Activated T-helper 2 cell treated with anti-CD3 and anti-CD28 coated beads, Interferon-gamma antibody, Interleukin-2, Interleukin-4, amounts not matched to agents 10 μg/mL and 5 μg/mL and 100 μg/mL, durations not matched to agents 14 hours and 24 hours and 36 hours (primary cell): ENCODE measurements at places on chromosomes 4 and X. TPM values are rescaled to one million over a fixed set of nuclear protein-coding genes. Genes with fewer than 3 reads are reported as not detected.
A peak's percentile ranks its signal among the peaks of the same experiment; 100 is the strongest.

DNA sequence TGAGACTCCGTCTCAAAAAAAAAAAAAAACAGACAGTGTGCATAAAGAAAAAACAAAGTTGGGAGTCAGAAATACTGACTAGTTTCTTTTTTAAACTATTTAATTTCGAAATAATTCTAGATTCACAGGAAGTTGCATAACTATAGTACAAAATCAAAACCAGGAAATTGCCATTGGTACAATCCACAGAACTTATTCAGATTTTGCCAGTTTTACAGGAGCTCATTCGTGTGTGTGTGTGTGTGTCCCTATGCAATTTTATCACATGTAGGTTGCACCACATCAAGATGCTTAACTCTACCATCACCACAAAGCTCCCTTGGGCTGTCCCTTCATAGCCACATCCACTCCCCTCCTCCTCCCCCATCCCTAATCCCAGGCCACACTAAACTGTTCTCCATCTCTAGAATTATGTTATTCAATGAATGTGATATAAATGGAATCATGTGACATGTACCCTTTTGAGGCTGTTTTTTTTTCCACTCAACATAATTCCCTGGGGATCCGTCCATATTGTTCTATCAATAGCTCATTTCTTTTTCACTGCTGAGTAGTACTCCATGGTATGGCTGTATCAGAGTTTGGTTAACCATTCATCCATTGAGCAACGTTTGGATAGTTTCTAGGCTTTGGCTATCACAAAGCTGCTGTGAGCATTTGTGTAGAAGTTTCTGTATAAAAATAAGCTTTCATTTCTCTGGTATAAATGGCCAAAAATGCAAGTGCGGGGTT, 16.3 kb upstream of the DDX3X start:
- H3K4me3 ChIP-seq = no peak overlapping the region
- H3K27me3 ChIP-seq = no peaks in the 10 kb centered on the region
- no peaks in the 10 kb centered on the region for H3K36me3 ChIP-seq
- H3K4me1 ChIP-seq = no peaks in the 10 kb centered on the region

The FREM3 gene
- total RNA-seq = not detected in 2 replicates

The CPE gene
- 0.18 and 0.30 TPM in 2 replicates for total RNA-seq

- no peaks in the 10 kb centered on the region for H3K27me3 ChIP-seq
- no peak overlapping the region for H3K27ac ChIP-seq
- H3K4me1 ChIP-seq = no peaks in the 10 kb centered on the region
- no peak for DNase-seq
- H3K4me3 ChIP-seq = no peak overlapping the region
Measured at GRCh38 chrX:113726009-113726408, 857.9 kb upstream of the HTR2C start.

GRCh38 chr4:4853371-4853823, 6.1 kb upstream of the MSX1 start:
- H3K36me3 ChIP-seq = no peaks in the 10 kb centered on the region
- peak overlapping the region; percentile 33 for H3K4me3 ChIP-seq
- no peak overlapping the region for H3K27ac ChIP-seq
- DNase-seq = no peak

DNA sequence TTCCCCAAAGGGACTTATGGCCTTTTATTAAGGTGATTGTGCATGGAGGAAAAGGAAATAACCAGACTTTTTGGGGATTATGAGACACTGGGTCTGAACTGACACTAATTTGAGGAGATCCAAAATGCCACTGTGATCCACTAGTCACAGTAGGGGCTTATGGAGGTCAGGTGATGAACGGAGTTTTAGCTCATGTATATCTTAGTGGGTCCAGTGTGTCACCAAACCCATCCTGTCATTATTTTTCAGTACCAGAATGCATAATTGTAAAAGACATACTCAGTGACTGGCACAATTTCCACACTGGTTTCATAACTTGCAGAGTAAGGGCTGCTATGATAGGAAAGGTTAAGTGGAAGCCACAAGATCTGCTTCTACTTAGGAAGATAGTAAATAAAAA, 131.3 kb downstream of the RTL3 start:
- H3K4me3 ChIP-seq = no peak overlapping the region
- no peak for DNase-seq
- H3K27me3 ChIP-seq = no peaks in the 10 kb centered on the region
- peaks cover 42% of the 10 kb centered on the region for H3K4me1 ChIP-seq
- H3K27ac ChIP-seq = peak overlapping the region; percentile 85

DNA sequence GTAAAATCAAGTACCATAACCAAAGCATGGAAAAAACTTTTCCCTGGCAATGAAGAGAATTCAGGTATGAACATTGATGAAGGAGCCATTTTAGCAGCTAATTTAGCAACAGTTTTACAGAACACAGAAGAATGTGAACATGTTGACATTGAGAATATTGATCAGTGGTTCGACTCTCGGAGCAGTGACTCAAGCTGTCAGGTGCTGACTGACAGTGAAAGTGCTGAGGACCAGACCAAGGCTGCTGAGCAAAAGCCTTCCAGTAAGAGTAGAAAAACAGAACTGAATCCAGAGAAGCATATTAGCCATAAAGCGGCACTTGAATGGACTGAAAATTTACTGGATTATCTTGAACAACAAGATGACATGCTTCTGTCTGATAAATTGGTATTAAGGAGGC, 2.8 kb downstream of the TIGD2 start:
- peaks cover 14% of the 10 kb centered on the region for H3K27me3 ChIP-seq
- no peak overlapping the region for H3K27ac ChIP-seq
- DNase-seq = no peak
- H3K4me1 ChIP-seq = peaks cover 17% of the 10 kb centered on the region
- H3K36me3 ChIP-seq = peaks cover 21% of the 10 kb centered on the region

DNA sequence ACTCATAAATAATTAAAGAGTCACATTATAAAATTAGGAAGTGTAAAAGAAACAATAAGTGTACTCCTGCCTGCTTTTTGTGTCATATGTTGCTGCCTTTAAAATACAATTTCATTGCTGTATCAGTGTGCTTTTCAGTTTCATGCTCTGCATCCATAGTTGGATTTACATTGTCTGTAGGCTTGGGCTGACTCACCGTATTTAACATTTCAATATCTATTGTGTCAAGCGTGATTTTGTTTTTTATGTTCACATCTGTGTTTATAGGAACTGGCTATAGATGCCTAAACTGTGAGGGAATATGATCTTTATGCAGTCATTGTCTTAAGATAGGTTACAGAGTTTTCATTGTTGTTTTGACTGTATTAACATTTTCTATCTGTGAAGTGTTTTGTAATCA, 18.1 kb downstream of the CCSER1 start:
- DNase-seq = no peak
- no peak overlapping the region for H3K4me3 ChIP-seq
- H3K36me3 ChIP-seq = no peaks in the 10 kb centered on the region
- H3K4me1 ChIP-seq = no peaks in the 10 kb centered on the region
- no peaks in the 10 kb centered on the region for H3K27me3 ChIP-seq

The PDLIM3 gene
- total RNA-seq = 2.5 and 3.2 TPM in 2 replicates

DNA sequence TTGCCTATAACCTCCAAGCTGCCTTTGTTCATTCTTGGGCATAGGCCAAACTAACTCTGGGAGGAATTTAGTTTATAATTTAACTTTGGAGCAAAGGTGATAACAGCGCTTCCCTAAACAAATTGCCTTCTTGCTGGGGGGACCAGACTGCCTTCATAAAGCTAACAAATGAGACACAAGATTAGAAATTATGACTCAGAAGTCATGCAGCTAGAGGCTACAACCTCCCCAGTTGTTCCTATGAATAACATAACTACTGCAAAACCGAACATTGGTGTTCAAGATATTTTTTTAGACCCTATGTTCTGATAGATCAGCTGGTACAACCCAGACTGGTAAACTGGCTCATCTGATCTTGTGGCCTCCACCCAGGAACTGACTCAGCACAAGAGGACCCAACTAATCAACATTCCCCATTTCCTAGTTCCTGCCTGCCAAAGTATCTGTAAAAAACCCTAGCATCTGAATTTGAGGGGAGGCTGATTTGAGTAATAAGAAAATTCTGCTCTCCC, 22.0 kb upstream of the TMPRSS11B start:
- H3K4me1 ChIP-seq = peaks cover 18% of the 10 kb centered on the region
- H3K36me3 ChIP-seq = no peaks in the 10 kb centered on the region
- no peaks in the 10 kb centered on the region for H3K27me3 ChIP-seq
- H3K27ac ChIP-seq = no peak overlapping the region
- no peak overlapping the region for H3K4me3 ChIP-seq
- no peak for DNase-seq

DNA sequence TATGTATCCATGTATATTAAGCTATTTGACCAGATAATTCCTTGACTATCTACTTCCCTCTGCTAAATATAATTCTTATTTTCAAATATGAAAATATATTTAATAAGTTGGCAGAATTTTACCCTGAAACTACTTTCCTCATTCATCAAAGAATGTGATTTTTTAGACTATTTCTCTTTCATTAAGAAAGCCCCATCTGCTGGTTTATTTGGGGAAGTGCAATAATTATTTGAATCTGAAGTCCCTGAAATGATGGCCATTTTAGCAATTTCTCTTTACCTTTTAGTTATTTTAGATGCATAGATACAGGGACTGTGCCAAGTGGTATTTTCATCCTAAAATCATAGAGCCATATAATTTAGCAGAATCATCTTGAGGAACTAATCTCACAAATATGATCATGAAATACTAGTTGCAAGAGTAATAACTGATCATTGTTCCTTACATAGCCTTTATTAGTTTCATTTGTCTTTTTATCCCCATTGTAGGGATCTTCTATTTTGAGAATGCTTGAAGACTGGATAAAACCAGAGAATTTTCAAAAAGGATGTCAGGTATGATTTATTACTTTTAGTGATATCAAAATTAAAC, 39.0 kb downstream of the ENPEP start:
- no peak for DNase-seq
- H3K27ac ChIP-seq = no peak overlapping the region
- no peaks in the 10 kb centered on the region for H3K36me3 ChIP-seq
- H3K4me1 ChIP-seq = peaks cover 14% of the 10 kb centered on the region

DNA sequence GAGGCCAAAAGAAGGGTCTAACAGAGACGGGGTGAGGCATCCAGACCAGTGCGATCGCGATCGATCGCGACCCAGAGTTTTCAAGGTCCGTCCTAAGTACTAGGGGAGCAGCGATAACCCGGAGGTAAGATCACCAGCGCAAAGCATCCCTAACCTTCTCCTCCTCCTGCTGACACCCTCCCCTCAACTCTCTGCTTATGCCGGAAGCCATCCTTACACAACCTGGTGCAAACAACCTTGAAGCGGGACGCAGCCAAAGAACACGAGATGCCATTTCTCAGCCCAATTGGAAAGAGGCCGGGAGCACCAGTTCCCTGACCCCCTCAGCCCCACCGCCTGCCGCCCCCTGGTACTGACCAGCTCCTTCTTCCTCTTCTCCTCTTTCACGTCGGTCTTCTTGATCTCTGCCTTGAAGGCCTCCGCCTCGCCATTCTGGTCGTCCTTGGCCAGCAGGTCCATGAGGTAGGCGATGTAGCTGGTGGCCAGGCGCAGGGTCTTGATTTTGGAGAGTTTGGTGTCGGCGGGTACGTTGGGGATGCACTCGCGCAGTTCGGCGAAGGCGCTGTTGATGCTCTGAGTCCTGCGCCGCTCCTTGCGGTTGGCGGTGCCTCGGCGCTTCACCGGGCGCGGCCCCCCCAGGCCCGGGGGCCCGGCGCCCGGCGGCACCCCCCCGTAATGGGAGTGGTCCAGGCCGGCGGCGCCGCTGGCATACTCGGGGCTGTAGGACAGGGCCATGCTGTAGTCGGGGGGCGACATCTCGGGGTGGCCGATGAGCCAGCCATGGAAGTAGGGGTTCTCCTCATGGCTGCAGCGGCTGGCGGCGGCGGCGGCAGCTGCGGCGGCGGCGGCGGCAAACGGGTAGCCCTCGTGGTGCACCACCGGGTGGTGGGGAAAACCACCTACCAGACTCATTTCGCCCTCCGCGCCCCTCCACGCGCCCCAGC, 1.4 kb downstream of the HAND2 start:
- DNase-seq = no peak
- peak overlapping the region; percentile 33 for H3K27ac ChIP-seq
- H3K4me3 ChIP-seq = no peak overlapping the region

DNA sequence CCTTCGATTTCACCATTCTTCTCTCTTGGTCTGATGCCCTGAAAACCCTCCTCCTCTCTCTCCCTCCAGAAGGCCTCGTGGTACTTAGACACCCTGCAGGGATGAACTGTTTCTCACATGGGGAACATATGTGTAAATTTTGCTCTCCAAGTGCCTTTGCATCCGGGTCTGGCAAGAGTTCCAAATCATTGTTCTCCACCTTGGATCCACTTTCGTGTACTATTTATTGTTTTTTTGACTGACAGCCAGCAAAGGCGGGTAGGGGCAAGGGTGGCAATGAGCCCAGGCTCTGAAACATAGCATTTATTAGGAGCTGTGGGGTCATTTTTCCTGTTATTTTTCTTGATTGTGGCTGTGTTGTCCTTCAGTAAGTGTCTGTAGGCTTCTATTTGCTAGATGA, 81.7 kb downstream of the RTL5 start:
- no peak for DNase-seq
- H3K36me3 ChIP-seq = no peaks in the 10 kb centered on the region
- peaks cover 34% of the 10 kb centered on the region for H3K27me3 ChIP-seq
- H3K4me1 ChIP-seq = peaks cover 8% of the 10 kb centered on the region
- H3K4me3 ChIP-seq = no peak overlapping the region

DNA sequence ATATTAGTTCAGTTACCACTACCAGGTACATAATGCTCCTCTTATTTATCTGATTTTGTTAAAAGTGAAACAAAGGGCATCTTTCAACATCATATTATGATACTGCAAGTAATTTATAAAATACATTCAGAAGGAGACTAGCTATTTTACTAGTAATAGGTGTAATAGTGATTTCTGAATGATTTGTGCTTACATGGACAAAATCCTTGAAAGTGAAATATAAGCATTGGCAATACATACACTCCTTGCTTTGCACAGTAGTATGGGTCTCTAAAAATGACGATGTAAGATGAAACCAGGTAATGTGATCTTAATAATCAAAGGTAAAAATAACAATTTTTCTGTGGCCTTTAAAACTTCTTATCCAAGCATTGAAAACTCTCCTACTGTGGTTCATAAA, 17.5 kb downstream of the MTHFD2L start:
- no peaks in the 10 kb centered on the region for H3K4me1 ChIP-seq
- H3K27me3 ChIP-seq = no peaks in the 10 kb centered on the region
- H3K4me3 ChIP-seq = no peak overlapping the region
- no peak for DNase-seq
- no peak overlapping the region for H3K27ac ChIP-seq

DNA sequence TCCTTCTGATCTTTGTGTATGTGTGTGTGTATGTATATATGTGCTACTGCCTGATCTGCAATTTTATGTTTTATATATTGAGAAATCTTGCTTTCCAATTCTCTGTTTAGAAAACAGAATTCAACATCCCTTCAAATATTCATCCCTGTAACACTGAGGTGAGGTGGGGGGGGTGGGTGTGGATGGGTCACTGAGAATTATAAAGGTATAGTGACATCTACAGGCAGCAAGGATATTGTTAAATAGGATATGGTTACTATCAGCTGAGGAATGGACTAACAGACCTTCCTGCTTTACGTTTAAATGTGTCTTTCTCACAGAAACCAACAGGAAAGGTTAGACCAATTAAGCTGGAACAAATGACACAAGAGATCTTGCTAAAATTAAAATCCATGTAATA, 19.0 kb upstream of the MAGEB2 start:
- H3K4me1 ChIP-seq = no peaks in the 10 kb centered on the region
- H3K27me3 ChIP-seq = no peaks in the 10 kb centered on the region
- no peak overlapping the region for H3K4me3 ChIP-seq
- H3K27ac ChIP-seq = no peak overlapping the region

The POU3F4 gene
- total RNA-seq = not detected in 2 replicates

GRCh38 chr4:7006411-7006810, 36.8 kb upstream of the TADA2B start:
- peaks cover 9% of the 10 kb centered on the region for H3K4me1 ChIP-seq
- H3K4me3 ChIP-seq = no peak overlapping the region
- no peak for DNase-seq
